ENCODE measurements at places on chromosomes 5 and 9.
A peak's percentile ranks its signal among the peaks of the same experiment; 100 is the strongest.

DNA sequence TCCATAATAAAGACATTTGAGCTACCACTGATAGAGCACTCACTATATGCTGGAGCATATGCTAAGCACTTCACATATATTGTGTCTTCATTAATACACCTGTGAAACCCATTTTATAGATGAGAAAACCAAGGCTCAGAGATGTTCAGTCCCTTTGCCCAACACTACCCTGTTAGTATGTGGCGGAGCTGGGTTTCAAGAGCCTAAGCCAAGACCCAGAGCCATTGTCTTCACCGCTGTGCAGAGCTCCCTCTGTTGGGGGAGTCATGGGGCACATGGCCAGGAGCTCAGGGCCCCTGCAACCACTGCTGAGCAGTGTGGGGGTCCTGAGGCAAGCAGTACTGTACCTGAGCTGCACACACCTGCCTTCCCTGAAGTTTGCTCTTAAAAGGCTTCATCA, 37.3 kb upstream of the SLC25A51 start:
- H3K27me3 ChIP-seq, result no peaks in the 10 kb centered on the region
- DNase-seq, result no peak
- H3K27ac ChIP-seq, result no peak overlapping the region
- peaks cover 56% of the 10 kb centered on the region for H3K4me1 ChIP-seq
- no peak overlapping the region for H3K4me3 ChIP-seq

- no peaks in the 10 kb centered on the region for H3K27me3 ChIP-seq
- peaks cover 18% of the 10 kb centered on the region for H3K36me3 ChIP-seq
- no peak overlapping the region for H3K27ac ChIP-seq
- H3K4me3 ChIP-seq, result no peak overlapping the region
- H3K4me1 ChIP-seq, result peaks cover 21% of the 10 kb centered on the region
Measured at GRCh38 chr9:33472171-33472880, 1.4 kb downstream of the NOL6 start.

DNA sequence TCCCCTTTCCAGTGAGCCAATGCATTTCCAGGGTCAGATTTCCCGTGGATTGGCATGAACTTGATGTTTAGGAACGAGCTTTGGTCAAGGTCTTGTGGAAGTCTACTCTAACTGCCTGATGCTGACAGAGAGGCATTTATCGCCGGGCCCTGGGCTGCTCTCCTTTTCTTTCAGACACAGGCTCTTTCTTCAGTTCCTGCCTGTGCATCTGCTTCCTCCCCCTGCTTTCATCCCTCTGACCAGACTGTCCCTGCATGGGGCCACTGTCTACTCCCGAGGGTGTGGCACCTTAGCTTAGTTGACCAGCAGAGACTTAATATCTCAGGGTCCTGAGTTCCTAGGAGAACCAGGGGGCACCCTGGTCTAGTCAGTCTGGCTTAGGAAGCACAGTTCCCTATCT, 41.2 kb downstream of the RALGPS1 start:
- no peak overlapping the region for H3K4me3 ChIP-seq
- no peaks in the 10 kb centered on the region for H3K27me3 ChIP-seq
- DNase-seq, result no peak
- H3K36me3 ChIP-seq, result no peaks in the 10 kb centered on the region
- H3K27ac ChIP-seq, result no peak overlapping the region
- peaks cover 15% of the 10 kb centered on the region for H3K4me1 ChIP-seq

DNA sequence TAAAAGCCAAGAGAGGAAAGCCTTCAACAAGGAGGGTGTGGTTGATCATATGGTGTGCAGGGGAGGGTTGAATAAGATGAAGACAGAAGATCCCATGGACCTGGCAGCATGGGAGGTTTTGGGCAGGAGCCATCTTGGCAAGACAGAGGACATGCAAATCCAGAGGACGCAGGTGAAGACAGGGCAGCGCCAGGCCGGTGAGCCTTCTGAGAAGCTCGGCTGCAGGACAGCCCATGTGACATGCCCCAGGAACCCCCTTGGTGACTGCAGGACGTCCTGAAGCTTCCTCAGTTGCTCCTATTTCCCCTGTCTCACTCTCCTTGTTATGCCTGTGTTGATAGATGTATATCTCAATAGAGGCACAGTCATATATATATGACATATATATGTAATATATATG, 159.4 kb downstream of the GADD45G start:
- H3K4me3 ChIP-seq, result no peak overlapping the region
- H3K27ac ChIP-seq, result no peak overlapping the region
- H3K36me3 ChIP-seq, result no peaks in the 10 kb centered on the region
- peak; percentile 46 for DNase-seq
- H3K4me1 ChIP-seq, result no peaks in the 10 kb centered on the region

- H3K36me3 ChIP-seq, result no peaks in the 10 kb centered on the region
- peaks cover 18% of the 10 kb centered on the region for H3K4me1 ChIP-seq
- peak overlapping the region; percentile 33 for H3K27ac ChIP-seq
- H3K4me3 ChIP-seq, result no peak overlapping the region
Measured at GRCh38 chr5:93595420-93596147, 12.6 kb downstream of the NR2F1 start.

DNA sequence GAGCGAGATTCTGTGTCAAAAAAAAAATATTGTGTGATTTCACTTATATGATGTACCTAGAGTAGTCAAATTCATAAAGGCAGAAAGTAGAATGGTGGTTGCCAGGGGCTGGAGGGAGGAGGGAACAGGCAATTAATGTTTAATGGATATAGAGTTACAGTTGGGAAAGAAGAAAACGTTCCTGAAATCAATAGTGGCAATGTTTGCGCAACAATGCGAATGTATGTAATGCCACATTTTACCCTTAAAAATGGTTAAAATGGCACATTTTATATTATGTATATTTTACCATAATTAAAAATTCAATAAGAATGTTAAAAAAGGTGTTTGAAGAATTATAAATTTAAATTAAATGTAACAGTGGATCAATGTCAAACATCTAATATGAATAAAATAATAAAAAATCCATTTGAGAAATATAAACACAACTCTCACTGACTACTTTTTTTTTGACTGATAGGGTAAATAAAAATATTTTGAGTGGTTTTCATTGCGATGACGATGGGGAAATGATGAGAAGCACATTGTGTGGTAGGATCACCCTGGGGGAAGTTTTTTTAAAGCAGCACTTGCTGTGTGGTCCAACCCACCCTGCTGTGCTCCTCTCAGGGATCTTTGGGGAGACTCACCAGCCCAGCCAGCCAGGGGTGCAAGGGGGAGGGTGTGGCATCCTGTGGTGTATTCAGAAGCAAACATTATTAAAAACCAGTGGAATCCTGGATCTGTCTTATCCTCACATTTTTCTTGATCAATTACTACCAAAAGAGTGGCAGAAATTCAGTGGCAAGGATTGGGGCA, 4.3 kb downstream of the FYB1 start:
- no peak overlapping the region for H3K27ac ChIP-seq
- peaks cover 6% of the 10 kb centered on the region for H3K4me1 ChIP-seq
- no peaks in the 10 kb centered on the region for H3K27me3 ChIP-seq
- no peak overlapping the region for H3K4me3 ChIP-seq
- no peaks in the 10 kb centered on the region for H3K36me3 ChIP-seq
- DNase-seq, result no peak

- peaks cover 44% of the 10 kb centered on the region for H3K4me1 ChIP-seq
- no peaks in the 10 kb centered on the region for H3K27me3 ChIP-seq
- peak within 1 kb of the TSS; percentile 78 for H3K4me3 ChIP-seq
- H3K36me3 ChIP-seq, result no peaks in the 10 kb centered on the region
Measured at GRCh38 chr5:141681695-141682641, at the start of gene ARAP3. Gene ARAP3, minus strand, starts transcription at chr5:141682230. Its CDS starts 1,744 bp downstream, at chr5:141680486.

- no peaks in the 10 kb centered on the region for H3K4me1 ChIP-seq
- H3K36me3 ChIP-seq, result no peaks in the 10 kb centered on the region
- no peak overlapping the region for H3K27ac ChIP-seq
- DNase-seq, result no peak
- H3K4me3 ChIP-seq, result no peak overlapping the region
- H3K27me3 ChIP-seq, result no peaks in the 10 kb centered on the region
Measured at GRCh38 chr9:120348951-120349429, 231.0 kb downstream of the CDK5RAP2 start.

- no peak overlapping the region for H3K4me3 ChIP-seq
- no peak for DNase-seq
- no peaks in the 10 kb centered on the region for H3K27me3 ChIP-seq
- H3K4me1 ChIP-seq, result peaks cover 18% of the 10 kb centered on the region
Measured at GRCh38 chr5:52731274-52732027, 56.3 kb upstream of the ITGA1 start.

DNA sequence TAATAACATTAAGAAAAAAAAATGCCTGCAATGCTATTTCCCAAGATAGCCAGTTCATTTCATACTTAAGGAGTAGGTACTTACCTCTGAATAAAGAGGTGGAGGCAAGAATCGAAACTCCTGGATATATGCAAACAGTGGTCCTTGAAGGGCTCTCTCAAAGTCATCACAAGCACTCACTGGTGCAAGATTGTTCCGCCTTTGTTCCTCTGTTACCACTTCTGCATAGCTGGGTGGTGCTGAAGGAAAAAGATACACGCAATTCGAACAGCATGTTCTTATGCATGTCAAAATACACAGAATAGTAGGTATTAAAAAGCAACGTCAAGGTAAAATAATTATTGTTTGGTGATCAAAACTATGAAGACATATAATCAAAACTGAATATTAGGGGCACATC, 9.5 kb downstream of the ARRDC3 start:
- DNase-seq, result no peak
- peaks cover 67% of the 10 kb centered on the region for H3K4me1 ChIP-seq
- no peak overlapping the region for H3K4me3 ChIP-seq
- H3K27me3 ChIP-seq, result no peaks in the 10 kb centered on the region
- peaks cover 48% of the 10 kb centered on the region for H3K36me3 ChIP-seq
- H3K27ac ChIP-seq, result peak overlapping the region; percentile 99

- H3K27me3 ChIP-seq, result no peaks in the 10 kb centered on the region
- no peak overlapping the region for H3K27ac ChIP-seq
- H3K36me3 ChIP-seq, result no peaks in the 10 kb centered on the region
- no peaks in the 10 kb centered on the region for H3K4me1 ChIP-seq
- H3K4me3 ChIP-seq, result no peak overlapping the region
Measured at GRCh38 chr9:80175286-80176150, 603.8 kb downstream of the TLE4 start.

GRCh38 chr5:11851416-11851815, 52.8 kb downstream of the CTNND2 start:
- H3K36me3 ChIP-seq, result no peaks in the 10 kb centered on the region
- no peak overlapping the region for H3K27ac ChIP-seq
- no peak overlapping the region for H3K4me3 ChIP-seq
- no peaks in the 10 kb centered on the region for H3K27me3 ChIP-seq
- no peaks in the 10 kb centered on the region for H3K4me1 ChIP-seq

DNA sequence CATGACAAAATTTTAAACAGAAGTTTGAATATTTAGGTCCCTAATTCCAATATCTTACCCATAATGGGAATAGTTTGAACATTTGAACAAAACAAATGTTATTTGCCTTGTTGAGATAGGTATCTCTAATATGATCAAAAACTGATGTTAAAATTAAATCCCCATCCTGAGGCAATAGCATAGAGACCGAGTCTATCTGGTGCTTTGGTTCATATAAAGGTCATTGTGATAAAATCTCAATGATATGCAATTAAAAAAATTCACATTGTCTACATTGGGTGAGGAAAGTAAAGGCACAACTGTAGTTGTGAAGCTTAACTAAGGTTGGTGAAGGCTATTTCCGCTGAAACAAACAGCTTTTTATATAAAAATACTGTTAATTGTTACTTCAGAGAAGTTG, 318.3 kb downstream of the CAAP1 start:
- DNase-seq, result no peak
- no peaks in the 10 kb centered on the region for H3K27me3 ChIP-seq
- H3K4me1 ChIP-seq, result no peaks in the 10 kb centered on the region
- no peaks in the 10 kb centered on the region for H3K36me3 ChIP-seq
- no peak overlapping the region for H3K4me3 ChIP-seq
- H3K27ac ChIP-seq, result no peak overlapping the region

DNA sequence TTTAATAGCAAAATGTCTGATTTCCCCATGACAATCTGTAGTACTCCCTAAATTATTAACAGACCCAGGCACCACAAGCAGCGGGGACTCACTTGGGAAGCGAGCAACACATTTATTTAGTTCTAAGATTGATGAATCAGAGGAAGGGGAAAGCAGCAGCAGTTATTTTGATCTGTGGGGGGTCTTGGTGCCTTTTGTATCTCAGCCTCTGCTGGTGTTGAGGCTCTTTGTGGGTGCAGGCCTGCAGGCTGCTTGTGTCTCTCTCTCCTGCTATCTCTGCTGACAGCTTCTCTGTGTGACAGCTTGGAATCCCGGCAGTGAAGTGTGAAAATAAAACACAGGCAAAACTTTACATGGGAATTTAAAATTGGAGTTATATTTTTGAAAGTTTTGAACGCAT, 878.2 kb upstream of the DMAC1 start:
- no peaks in the 10 kb centered on the region for H3K27me3 ChIP-seq
- DNase-seq, result no peak
- no peaks in the 10 kb centered on the region for H3K36me3 ChIP-seq

DNA sequence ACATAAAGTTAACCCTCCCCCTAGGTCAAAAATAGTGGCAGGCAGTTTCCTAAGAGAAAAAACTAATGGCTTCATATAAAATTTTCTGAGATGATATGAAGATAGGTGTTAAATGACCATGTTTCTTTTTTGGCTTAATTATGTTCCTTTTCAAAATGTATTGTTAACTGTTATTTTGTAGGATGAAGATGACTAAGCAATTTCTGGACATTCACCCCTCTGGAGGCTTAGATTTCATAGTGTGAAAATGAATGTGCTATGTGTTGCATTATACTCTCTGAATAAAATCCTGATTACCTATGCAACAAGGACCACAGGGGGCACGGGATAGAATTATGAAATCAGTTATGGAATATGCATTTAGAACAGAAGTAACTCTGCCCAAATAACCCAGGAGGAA, 233.5 kb downstream of the MRPS30 start:
- no peaks in the 10 kb centered on the region for H3K27me3 ChIP-seq
- DNase-seq, result no peak
- no peaks in the 10 kb centered on the region for H3K4me1 ChIP-seq
- H3K27ac ChIP-seq, result no peak overlapping the region

- H3K4me1 ChIP-seq, result peaks cover 9% of the 10 kb centered on the region
- no peaks in the 10 kb centered on the region for H3K36me3 ChIP-seq
- no peak for DNase-seq
- H3K27ac ChIP-seq, result peak within 1 kb of the TSS; percentile 29
- no peaks in the 10 kb centered on the region for H3K27me3 ChIP-seq
Measured at GRCh38 chr9:6215562-6215961, at the start of gene IL33. Gene IL33, plus strand, starts transcription at chr9:6215807. Its CDS starts 25,888 bp downstream, at chr9:6241695.

- H3K4me1 ChIP-seq, result no peaks in the 10 kb centered on the region
- H3K36me3 ChIP-seq, result no peaks in the 10 kb centered on the region
- H3K27me3 ChIP-seq, result no peaks in the 10 kb centered on the region
- H3K4me3 ChIP-seq, result no peak overlapping the region
- H3K27ac ChIP-seq, result no peak overlapping the region
Measured at GRCh38 chr5:15564523-15564922, 64.5 kb downstream of the FBXL7 start.

- H3K4me3 ChIP-seq, result no peak overlapping the region
- H3K27ac ChIP-seq, result no peak overlapping the region
- no peak for DNase-seq
Measured at GRCh38 chr5:82445726-82446335, 167.7 kb upstream of the RPS23 start.

GRCh38 chr5:115084246-115084793, 85.4 kb downstream of the TRIM36 start:
- no peaks in the 10 kb centered on the region for H3K36me3 ChIP-seq
- no peaks in the 10 kb centered on the region for H3K27me3 ChIP-seq
- no peak overlapping the region for H3K27ac ChIP-seq
- no peak for DNase-seq
- no peaks in the 10 kb centered on the region for H3K4me1 ChIP-seq

- no peaks in the 10 kb centered on the region for H3K4me1 ChIP-seq
- no peaks in the 10 kb centered on the region for H3K27me3 ChIP-seq
- no peak for DNase-seq
Measured at GRCh38 chr9:21576331-21577189, 94.4 kb upstream of the IFNE start.

GRCh38 chr5:141692919-141693725, 11.1 kb upstream of the ARAP3 start:
- DNase-seq, result no peak
- no peak overlapping the region for H3K4me3 ChIP-seq
- no peaks in the 10 kb centered on the region for H3K36me3 ChIP-seq

Data from upper lobe of left lung (tissue), 6 donors.